Stimulated activated CD4-positive, alpha-beta T cell treated with anti-CD3 and anti-CD28 coated beads, Interleukin-15, amount 100 ng/mL, for 24 hours (primary cell): ENCODE measurements at places on chromosomes 5 and 9.

- no peak for DNase-seq
These were observed 252.1 kb downstream of the SMARCA2 start for GRCh38 chr9:2267181-2267745.

- DNase-seq = peak; percentile 68
These were observed 3.1 kb downstream of the KLF9 start for GRCh38 chr9:70411121-70411929.

DNA sequence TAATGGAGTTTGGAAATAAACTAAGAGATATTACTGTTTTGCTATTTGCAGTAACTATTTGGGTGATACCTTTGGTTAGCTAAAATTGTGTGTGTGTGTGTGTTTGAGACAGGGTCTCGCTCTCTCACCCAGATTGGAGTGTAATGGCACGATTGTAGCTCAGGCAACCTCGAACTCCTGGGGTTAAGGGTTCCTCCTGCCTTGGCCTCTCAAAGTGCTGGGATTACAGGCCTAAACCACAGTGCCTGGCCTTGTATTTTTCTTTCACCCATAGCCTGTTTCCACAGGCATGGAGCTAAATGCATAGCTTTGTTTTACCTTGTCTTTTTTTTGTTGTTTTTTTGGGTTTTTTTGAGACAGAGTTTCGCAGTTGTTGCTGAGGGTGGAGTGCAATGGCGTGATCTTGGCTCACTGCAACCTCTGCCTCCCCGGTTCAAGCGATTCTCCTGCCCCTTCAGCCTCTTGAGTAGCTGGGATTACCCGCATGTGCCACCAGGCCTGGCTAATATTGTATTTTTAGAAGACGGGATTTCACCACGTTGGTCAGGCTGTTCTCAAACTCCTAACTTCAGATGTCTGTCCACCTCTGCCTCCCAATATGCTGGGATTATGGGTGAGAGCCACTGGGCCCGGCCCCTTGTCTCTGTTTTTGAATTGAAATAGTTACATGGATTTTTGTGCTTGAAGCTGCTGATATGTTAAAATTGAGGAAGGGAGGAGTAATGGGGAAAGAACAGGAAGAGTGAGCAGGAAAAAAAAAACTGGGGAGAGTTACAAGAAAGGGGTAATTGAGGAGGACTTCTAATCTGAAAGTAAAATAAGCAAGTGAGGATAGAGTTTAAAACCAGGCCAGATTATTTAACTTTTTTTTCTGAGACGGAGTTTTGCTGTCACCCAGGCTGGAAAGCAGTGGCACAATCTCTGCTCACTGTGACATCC lies 5.7 kb downstream of the GPBP1 start:
- no peak for DNase-seq

- DNase-seq = no peak
These were observed 84.2 kb upstream of the ERCC6L2 start for GRCh38 chr9:95791286-95791685.

GRCh38 chr9:125110464-125110863 lies 32.9 kb downstream of the SCAI start:
- no peak for DNase-seq
